ENCODE measurements at places on chromosomes 3 and 15.

GRCh38 chr15:63668601-63669000 is 71.4 kb downstream of the FBXL22 start:
- no peak for DNase-seq

DNA sequence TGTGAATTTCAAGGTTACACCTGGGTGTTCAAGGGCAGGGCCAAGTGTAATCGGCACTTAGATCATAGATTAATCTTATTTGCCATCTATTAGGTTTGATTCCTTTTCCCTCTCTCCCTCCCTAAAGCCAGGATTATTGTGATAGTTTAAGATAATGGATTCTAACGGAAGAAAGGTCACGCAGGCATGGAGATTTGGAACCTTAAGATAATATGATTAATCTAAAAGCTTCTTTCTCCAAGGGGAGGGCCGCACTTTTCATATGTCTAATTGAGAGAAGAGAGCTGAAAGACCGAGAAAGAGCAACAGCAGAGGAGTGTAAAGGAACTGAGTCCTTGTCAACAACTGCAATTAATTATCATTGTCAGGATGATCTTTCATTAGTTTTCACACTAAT is 858.8 kb upstream of the NR2F2 start:
- DNase-seq: no peak

GRCh38 chr3:179750720-179751328 is 98.0 kb downstream of the USP13 start:
- no peak for DNase-seq

GRCh38 chr3:10627884-10628572 is 122.6 kb upstream of the ATP2B2 start:
- DNase-seq: no peak

- DNase-seq: no peak
These were observed 18.4 kb downstream of the GCSAM start for GRCh38 chr3:112114576-112115160.

- DNase-seq: no peak
These were observed 83.8 kb downstream of the APBA2 start for GRCh38 chr15:28969511-28970085.

GRCh38 chr3:88987776-88988175 is 119.6 kb upstream of the EPHA3 start:
- no peak for DNase-seq

- no peak for DNase-seq
These were observed 101.9 kb downstream of the TNIK start for GRCh38 chr3:171358181-171358880.

DNA sequence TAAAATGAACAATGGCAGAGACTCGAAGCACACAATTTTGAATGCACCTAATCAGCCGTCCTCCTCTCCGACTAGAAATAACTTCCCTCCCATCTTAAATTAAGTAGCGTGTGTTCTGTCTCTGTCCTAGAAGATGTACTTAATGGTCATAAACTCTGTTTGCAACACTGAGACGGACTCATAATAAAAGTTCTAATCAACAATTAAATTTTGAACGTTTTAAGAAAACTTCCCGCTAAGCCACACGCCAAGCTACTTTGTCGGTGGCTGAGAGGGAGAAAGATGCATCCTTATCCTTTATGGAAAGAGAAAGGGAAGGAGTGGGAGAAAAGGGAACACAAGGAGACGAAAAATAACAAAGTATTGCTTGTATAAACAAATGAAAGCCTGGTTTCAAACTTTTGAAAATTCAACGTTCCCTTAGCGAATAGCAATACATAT is 989 bp downstream of the GNB4 start:
- no peak for DNase-seq

DNA sequence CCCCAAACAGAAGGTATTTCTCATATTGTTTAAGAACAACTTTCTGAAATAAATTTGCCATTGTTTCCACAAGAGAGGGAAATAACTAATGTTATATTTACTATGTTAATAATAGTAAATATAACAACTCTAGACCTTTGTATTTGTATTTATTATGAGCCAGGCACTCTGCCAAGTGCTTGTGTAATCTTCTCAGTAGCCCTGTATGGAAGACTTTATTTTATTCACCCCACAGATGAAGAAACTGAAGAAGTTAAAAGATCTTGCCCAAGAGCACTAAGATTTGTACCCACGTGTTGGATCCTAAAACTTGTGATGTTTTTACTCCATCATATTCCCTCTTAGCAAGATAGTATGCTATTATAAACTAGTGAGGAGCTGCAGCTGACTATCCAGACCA is 12.0 kb upstream of the GNB4 start:
- no peak for DNase-seq

GRCh38 chr15:42457445-42458442 is 33.2 kb downstream of the ZNF106 start:
- no peak for DNase-seq

DNA sequence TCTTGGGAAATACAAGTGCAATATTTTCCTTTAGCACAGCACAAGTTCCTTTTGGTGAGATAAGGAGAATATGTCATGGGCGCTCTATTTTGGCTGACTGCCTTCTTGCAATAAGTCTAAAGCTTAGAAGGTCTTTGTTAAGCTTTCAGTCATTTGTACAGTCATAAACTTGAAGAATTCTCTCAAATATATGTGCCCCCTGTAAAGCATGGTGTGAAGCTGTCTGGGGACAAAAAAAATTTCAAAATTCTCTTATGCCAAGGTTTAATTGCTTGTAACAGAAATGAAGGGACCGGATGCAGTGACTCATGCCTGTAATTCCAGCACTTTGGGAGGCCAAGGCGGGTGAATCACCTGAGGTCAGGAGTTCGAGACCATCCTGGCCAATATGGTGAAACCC is 21.7 kb upstream of the ARID3B start:
- no peak for DNase-seq

DNA sequence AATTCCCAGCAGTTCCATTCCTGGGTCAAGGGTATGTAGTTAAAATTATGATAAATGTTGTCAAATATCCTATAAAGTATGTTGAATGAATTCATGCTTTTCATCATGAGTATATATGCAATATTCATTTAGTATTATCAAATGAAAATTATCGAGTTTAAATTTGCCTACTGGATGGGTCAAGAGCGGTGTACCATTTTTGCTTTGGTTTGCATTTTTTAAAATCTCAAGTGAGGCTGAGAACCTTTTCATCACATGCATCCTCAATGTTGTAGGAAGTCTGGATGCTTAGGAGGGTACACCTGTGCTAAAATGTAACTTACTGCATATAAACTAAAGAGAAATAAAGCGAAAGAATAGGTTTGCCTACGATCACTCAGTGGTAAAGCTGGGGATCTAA is 95.5 kb upstream of the MYO5C start:
- no peak for DNase-seq

GRCh38 chr3:16247282-16248061 is 17.3 kb downstream of the DPH3 start:
- DNase-seq: peak; percentile 51

- no peak for DNase-seq
These were observed 296.1 kb downstream of the LSAMP start for GRCh38 chr3:116148881-116149851.
